Astrocyte (in vitro differentiated cells and primary cell): ENCODE measurements at places on chromosomes 7 and 10.

GRCh38 chr7:133746847-133747246 is 380.3 kb upstream of the LRGUK start:
- no peak for DNase-seq

DNA sequence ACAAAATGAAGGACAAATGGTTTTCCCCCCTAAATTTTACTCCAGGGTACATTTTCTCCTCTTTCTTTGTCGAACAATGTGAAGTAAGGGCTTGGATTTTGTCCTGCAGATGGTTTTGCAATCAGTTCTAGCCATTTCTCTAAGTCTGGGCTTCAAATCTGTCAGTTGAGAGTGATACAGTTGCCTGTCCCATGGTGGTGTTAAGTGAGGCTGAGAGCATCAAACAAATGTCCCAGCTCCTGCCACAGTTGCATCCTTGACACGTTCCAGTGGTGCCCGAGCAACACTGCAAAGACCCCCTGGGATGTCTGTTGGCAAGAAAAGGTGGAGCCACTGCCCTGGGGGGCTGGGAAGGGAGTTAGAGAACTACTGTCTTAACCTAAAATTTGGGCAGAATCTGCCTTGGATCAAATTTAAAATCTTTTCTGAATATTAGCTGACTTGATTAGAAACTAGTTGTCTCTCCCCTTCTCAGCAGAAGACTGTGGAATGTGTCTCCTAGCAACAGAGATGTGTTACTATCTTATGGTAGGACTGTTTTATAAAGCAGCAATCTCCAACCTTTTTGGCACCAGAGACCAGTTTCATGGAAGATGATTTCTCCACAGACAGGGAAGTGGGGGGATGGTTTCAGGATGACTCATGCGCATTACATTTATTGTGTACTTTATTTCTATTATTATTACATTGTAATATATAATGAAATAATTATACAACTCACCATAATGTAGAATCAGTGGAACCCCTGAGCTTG is 102.0 kb upstream of the STEAP1B start:
- DNase-seq = peak; percentile 51

DNA sequence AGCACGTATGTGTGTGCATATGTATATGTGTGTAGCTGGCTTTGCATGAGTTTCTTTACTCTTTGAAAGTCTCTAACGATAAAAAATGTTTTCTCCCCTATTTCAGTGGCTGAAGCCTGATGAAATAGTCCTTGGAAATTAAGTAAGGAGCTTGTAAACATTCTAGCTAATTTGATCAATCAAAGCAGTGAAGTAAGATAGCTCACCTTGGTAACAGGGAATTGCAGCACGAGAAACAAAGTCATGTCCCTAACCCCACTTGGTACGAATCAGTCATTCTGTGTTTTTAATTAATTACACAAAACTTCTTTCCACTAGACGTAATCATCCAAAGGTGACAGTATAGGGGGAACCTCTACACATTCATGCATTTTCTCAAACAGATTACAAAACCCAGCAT is 41.5 kb downstream of the GPR37 start:
- DNase-seq = no peak

DNA sequence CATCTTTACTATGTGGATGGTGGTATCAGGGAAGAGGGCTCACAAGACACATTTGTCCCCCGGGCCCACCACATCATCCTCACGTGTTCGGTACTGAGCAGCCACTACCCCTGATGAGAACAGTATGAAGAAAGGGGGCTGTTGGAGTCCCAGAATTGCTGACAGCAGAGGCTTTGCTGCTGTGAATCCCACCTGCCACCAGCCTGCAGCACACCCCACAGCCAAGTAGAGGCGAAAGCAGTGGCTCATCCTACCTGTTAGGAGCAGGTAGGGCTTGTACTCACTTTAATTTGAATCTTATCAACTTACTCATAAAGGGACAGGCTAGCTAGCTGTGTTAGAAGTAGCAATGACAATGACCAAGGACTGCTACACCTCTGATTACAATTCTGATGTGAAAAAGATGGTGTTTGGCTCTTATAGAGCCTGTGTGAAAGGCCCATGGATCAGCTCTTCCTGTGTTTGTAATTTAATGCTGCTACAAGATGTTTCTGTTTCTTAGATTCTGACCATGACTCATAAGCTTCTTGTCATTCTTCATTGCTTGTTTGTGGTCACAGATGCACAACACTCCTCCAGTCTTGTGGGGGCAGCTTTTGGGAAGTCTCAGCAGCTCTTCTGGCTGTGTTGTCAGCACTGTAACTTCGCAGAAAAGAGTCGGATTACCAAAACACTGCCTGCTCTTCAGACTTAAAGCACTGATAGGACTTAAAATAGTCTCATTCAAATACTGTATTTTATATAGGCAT is 9.1 kb upstream of the CSGALNACT2 start:
- DNase-seq = peak; percentile 98

- no peak for DNase-seq
Observed at GRCh38 chr10:75502389-75502788, 71.0 kb downstream of the LRMDA start.

DNA sequence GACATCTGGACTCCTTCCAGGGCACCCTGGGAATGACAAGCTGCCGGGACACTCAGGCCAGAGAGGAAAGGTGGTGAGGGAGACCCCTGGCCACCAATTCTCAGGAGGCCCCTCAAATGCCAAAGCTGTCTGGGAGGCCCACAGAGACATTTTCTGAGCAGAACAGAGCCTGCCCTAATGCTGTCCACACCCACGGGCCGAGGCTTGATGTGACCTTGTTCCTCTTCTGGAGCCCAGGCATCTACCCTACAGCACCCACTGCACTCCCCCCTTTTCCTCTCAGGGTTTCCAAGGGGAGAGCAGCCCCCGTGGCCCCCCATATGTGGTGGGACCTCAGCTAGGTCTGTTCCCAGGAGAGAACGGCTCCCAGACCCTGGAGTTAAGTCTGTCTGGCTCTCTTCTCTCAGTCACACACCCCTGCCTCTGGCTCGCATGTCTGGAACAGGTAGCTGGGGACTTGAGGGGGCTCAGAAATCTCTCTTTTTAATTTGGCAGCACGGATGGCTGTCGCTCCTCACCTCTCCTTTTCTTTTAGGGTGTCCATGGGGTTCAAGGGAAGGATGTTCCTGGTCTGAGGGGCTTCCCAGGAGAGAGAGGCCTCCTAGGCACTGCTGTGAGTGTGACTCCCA is 16.8 kb upstream of the VOPP1 start:
- DNase-seq = no peak

DNA sequence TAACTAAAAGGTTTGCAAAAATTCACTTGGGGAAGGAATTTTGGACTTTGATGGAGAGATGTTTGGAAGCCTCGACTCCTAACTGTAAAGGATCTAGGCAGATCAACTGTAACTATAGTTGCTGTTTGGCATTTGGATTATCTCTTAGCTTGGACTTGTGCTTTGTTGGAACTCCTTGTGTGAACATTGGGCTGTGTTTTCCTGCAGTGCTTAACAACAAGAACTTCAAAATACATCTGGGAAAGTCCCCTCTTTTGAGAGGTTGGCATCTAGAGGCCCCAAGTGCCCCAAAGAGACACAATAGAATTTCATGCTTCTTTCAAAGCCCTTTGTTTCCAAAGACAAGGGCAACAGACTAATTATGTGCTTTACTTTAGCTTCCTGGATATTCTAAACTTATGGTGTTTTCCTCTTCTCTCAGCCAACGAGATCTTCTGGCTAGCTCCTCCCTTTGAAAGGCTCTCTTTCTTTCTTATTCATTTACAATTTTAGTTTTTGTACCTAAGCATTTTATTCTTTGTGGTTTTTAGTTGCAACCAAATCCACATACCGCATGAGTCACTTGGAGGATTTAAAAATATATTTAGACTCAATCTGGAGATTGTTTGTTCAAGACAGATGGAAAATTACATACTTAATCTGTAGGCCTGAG is 11.6 kb downstream of the ABCA13 start:
- peak; percentile 75 for DNase-seq

DNA sequence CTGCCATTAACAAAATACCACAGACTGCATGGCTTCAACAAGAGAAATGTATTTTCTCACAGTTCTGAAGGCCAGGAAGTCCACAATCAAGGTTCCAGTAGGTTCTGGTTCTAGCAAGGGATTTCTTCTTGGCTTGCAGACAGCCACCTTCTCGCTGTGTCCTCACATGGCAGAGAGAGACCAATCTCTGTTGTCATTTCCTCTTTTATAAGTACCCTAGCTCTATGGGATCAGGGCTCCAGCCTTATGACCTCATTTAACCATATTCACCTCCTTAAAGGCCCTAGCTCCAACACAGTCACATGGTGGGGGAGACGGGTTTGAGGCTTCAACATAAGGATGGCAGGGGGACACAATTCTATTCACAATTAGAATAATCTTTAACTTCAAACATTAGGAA is 23.6 kb downstream of the ABI1 start:
- DNase-seq = no peak

DNA sequence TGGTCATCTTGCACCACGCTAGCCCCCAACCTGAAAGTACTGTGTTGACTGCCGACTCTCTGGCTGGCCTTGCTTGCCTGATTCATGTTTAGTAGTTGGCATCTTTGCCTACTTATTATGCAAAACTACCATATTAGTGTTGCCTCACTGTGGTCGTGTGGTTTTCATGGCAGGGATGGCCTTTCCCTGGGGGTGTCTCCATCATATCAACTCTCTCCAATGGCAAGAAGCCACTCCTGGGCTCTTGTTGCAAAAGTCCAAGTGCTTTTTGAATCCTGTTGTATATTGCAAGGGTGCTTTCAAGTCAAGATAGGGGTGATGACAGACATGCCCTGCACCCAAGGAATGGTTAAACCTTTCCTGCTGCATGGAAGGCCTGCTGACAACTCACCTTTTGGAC is 39.4 kb downstream of the ABLIM1 start:
- no peak for DNase-seq

DNA sequence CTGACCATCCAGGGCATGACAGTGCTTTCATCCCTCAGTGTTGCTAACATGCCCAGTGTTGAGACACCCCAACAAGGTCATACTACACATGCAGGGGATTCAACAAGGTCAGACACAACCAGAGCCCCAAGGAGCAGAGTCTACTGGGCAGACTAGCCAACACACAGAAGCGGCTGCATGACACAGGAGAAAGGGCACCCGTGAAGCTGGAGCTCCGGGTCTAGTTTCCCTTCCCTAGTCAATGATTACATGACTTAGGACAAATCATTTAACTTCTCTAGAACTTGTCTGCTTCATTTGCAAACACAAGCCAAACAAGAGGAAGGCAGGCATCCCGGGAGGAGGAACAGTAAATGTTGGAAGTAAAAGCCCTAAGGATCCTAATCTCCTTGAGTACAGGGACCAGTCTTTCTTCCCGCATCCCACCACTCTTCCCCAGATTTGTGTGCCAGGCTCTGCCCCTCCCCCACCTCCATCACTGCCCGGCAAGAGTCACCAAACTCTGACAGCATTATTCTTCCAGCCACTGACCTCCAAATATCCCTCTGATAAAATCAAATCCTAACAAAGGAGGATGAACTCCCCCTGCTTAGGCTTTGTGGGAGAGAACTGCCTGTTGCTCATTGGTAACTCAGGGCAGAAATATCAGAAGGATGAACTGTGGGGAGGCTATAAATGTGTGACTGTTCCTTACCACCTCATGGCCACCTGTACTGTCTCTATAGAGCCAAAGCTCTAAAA is 104.3 kb downstream of the KCNMA1 start:
- DNase-seq = no peak
